ENCODE measurements at places on chromosomes 3 and 15. TPM values are rescaled to one million over a fixed set of nuclear protein-coding genes. Genes with fewer than 3 reads are reported as not detected.

DNA sequence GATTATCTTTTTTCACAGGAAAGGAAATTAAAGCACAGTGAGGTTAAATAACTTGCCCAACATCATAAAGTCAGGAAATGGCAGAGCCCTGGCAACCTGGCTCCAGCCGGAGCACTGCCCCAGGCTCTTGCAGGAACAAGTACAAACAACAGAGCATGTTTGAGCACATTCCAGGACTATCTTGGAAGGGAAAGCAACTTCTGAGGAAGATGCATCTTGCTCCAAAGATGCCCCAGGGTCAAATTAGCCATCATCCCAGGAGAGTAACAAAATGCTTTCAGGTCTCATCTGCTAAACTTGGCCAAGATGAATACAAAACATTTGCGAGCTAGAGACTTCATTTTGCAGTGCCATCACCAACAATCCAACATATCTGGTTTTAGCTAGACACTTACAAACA, 162.4 kb upstream of the LRRN1 start:
- DNase-seq: no peak
- no peaks in the 10 kb centered on the region for H3K36me3 ChIP-seq
- H3K4me1 ChIP-seq: no peaks in the 10 kb centered on the region
- H3K27me3 ChIP-seq: no peaks in the 10 kb centered on the region
- H3K27ac ChIP-seq: no peak overlapping the region

GRCh38 chr3:32440611-32441350, 49.1 kb downstream of the CMTM7 start:
- no peak overlapping the region for H3K27ac ChIP-seq
- H3K36me3 ChIP-seq: no peaks in the 10 kb centered on the region
- no peaks in the 10 kb centered on the region for H3K4me1 ChIP-seq
- DNase-seq: peak; percentile 7
- no peaks in the 10 kb centered on the region for H3K27me3 ChIP-seq

The DUOXA1 gene
- 2.7 TPM for total RNA-seq

The SELENOK gene
- total RNA-seq: 67.9 TPM

DNA sequence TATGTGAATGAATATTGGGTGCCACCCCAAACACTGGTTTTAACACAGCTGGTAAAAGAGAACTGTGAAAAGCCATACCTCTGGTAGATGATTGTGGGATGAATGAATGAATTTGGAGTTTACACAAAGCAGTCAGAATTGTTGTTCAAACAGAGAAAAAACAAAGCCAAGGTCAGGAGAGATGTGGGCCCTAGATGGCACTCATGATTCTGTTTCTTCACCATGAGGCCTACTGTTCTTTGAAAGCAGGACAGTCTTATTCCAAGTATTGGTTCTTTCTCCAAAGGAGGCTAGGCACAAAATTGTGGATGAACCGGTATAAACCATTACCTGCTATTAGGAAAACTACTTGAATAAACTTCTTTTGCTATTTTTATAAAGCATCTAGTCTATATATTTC, 97.6 kb downstream of the SAMMSON start:
- H3K27ac ChIP-seq: no peak overlapping the region
- H3K27me3 ChIP-seq: no peaks in the 10 kb centered on the region

The TEX55 gene
- total RNA-seq: not detected

DNA sequence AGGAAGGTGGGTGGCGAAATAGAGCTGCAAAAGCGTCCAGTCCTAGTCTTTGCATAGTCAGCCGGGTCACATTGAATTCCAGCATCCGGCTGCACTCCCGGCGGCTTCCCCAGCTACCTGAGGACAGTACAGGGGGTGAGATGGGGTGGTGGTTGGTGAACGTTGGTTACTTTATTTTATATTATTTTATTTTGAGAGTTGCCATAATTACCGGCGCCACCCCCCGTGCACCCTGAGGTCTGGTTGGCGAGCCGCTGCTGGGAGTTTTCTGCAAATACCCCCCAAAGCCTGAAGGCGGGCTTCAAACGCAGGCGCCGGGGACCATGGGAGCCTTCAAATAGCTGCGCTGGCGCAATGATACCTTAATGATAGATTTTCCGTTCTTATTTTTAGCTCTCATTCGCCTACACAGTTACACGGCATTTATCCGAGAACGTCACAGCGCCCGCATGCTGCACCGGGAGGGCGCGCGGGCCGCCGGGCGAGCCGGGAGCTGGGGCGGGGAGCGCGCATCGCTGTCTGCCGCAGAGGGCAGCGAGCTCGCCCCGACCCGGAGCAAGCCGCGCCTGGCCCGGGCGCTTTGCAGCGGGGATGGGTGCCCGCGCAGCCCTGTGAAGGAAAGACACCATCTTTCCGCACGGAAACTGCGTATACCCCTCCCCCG, 756 bp upstream of the RASGRF1 start:
- H3K27me3 ChIP-seq: peaks cover 11% of the 10 kb centered on the region
- H3K36me3 ChIP-seq: no peaks in the 10 kb centered on the region
- H3K27ac ChIP-seq: no peak overlapping the region
- H3K4me1 ChIP-seq: no peaks in the 10 kb centered on the region
- DNase-seq: no peak
